ENCODE measurements at places on chromosomes 3 and 15.

DNA sequence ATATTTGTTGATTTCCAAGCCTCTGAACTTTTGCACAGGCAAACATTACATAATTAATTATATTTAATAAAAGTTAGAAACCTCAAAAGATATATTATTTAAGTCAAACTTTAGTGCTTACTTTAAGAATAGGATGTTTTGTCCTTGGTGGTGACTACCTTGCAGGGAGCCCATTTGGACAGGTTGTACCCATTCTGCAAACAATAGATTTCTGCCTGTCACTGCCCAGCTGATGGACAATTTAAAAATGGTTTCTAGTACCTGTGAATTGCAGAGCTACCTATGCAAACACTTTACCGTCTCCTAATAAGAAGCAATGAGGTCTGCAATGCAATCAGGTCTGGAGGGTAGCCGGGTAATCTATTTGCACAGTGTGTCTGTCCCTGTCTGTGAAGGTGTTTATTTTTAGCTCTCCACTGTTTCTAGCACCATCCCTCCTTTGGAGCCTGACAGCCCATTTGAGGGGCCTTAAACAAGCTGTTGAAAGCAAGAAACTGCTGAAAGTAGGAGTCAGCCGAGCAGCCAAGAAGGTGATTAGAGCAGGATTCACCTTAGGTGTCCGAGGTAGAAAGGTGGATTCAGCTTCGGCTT, 556.2 kb upstream of the CFAP20DC start:
- no peak for ATAC-seq

- no peak for ATAC-seq
These were observed 602.8 kb downstream of the FOXP1 start for GRCh38 chr3:70980646-70981170.

DNA sequence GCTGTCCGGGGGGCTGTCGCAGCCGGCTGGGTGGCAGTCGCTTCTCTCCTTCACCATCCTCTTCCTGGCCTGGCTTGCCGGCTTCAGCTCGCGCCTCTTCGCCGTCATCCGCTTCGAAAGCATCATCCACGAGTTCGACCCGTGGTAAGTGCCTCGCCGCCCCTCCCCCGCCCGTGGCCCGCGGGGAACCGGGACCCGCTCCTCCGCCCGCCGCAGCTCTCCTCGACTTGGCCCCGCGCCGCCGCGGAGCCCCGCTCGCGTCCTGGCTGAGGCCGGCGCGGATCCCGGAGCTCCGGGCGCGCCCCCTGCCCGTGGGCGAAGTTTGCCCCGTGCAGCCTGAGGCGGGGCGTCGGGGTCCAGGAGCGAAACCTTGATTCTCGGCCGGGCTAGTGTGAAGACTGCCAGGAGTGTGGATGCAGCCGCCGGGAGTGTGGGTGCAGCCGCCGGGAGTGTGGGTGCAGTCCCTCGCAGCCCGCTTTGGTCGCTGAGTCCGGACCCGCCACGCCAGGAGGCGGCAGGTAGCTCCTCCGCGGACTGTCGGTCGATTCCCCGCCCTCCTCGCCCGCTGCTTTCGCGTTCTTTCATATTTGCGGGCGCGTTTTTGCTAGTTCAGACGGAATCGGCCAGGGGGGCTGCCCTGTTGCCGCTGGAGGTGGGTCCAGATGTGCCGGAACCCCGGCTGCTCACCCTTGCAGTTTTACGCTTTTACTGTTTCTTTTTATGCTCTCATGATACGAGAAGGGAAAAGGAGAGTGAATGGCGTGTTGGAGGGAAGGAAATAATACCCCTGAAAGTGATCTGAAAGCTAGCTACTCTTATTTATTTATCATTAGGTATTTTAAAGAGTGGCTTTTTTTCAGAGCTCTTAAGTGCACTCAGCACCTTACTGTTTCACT, 692 bp downstream of the STT3B start:
- ATAC-seq: no peak

DNA sequence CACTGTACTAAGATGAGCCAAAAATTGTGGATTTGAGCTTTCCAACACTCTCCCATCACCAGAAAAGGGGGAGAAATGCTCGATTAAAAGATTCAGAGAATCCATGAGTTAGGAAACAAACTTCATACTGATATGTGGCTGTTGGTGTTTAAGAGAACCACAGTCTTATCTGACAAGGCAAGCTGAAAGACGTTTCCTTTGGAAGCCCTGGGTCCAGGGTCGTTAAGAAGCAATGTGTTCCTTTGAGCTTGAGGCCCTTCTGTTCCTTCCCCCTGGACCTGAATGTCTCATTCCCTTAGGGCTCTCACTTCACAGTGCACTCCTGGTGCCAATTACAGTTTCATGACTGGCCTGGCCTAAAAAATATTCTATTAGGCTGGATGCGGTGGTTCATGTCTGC, 524.8 kb upstream of the PPP2R3A start:
- no peak for ATAC-seq

- no peak for ATAC-seq
These were observed 19.0 kb downstream of the CMSS1 start for GRCh38 chr3:99836681-99837080.

DNA sequence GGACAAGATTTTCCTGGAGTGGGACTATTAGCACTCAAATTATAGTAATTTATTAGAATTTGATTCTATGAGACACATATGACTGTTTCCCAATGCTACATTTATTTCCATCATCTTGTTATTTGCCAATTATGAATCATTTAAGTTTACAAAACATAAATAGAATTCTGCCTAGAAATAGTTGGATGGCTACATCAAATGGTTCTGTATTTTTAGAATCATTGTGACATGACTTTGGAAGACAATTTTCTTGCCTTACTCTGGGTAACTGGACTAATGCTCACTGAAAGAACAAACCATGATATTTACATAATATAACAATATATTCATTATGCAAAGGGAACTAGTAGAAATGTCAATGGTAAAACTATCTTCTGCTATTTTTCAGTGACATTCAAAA, 173.5 kb downstream of the ZIC1 start:
- ATAC-seq: no peak

DNA sequence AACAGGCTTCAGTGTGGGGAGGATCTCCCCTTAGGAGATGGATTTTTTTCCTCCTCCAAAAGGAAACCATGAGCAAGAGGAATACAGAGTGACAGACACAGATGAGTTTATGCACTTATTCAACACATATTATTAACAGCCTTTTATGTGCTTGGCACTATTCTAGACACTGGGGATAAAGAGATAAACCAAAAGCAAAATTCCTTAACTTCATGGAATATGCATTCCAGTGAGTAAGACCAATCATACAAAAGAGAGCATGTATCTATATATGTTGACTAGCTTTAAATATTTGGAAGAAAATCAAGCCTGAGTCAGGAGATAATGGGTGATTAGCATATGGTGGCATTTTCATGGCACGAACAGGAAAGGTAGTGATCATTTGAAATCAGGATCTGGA, 284.4 kb upstream of the RASGRP1 start:
- no peak for ATAC-seq

GRCh38 chr3:38453075-38453912, at the start of gene ACVR2B:
ACVR2B (plus strand) TSS chr3:38453890; CDS start chr3:38454323, 433 bp downstream.
- ATAC-seq: peak; percentile 86

DNA sequence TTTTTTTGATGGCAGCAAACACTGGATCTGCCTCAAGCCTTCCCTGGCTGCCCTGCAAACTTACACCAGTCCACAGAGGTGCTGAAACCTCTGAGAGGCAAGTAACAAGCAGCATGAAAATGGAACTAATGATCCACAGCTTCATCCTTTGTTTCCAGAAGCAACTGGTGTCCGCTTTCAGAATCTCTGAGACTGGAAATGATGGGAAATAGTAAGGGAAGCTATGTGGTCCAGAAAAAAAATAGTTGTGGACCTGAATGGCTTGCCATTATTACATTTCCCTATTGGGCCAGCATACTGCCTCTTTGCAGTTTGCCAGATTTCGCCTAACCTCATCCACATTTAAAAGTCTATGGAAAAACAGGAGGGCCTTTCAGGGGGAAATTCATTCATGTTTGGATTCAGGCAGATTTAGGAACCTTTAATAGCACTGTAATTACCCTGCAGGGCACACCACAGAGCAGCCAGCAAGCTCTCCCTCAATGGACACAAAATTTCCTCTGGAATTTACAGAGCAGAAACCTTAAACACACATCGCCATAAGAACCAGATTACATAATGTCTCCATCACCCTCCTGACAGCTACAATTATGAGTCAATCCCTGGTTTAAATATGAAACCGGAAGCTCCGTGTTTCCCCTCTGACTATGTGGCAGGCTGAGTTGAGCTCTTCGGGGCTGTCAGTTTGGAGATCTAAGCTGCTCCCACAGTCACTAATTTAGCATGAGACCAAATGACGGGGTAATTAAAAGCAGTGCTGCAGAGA, 134.4 kb downstream of the TMCO5A start:
- ATAC-seq: peak; percentile 50

GRCh38 chr15:66894986-66895780, 170.2 kb upstream of the SMAD3 start:
- no peak for ATAC-seq

- no peak for ATAC-seq
These were observed 701 bp downstream of the SGO1 start for GRCh38 chr3:20185331-20185678.

DNA sequence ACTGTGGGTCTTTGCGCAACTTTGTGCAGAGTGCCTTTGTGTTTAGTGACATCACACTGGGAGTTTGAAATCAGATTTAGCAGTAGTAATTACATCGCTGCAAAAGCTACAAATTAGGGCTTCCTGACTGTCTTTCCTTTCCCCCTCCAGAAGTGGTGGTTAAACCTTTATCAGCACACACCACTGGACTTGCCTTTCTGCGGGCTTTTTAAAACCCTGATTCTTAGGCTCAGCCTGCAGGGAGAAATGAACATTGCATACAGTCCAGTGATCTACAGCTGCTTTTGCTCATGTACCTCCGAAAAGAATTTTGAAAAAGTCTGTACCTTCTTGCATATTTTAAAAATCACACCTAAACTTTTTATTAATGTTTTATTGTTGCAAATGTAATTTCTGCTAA, 219.7 kb upstream of the NAALADL2 start:
- no peak for ATAC-seq

DNA sequence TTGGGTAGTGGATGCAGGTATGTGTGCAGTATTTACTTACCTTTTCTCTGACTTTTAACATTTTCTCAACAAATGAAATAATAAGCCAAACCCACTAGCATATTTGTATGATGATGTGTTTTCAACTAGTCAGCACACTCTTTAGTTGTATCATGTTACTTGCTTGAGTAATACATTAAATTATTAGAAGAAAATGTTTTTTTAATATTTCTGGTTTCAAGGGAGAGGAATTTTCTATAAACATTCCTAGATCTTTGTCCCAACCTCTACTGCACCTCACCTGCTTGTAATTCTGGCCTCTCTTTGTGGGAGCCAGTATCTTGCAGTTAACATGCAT, 161.8 kb upstream of the CBLB start:
- ATAC-seq: no peak

GRCh38 chr3:161295325-161295724, 74.2 kb downstream of the NMD3 start:
- no peak for ATAC-seq

DNA sequence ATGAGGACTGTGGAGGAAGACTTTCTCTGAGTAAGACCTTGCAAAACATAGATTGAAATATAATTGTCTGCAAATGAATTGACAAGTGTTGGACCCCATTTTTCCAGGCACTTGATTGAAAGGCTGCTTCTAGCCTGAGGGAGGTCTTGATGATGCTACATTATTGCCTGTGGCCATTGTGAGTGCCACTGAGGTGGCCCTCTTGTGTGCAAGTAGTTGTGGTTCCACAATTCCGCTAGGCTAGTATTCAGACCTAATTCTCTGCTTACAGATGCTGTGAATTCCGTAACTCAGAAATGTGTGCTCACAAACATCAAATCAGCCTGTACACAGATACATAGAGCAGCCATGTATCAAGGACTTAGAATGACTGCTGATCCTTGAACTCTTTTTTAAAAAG, 34.7 kb downstream of the FNDC3B start:
- no peak for ATAC-seq

- no peak for ATAC-seq
These were observed 25.0 kb upstream of the CTSH start for GRCh38 chr15:78969687-78970349.

DNA sequence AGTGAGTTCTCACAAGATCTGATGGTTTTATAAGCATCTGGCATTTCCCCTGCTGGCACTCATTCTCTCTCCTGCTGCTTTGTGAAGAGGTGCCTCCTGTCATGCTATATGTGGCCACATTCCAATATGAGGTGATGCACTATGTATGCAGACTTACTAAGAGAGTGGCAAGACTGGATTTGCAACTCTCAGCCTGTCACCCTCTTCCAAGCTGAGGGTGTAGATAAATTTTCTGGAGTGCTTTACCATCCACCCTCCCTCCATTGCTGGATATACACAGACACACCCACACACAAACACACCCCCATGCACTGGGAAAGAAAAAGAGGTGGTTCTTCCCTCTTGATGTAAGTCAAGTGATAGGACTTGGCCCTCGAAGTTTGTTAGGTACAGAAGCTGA, 30.2 kb upstream of the CHMP2B start:
- no peak for ATAC-seq

DNA sequence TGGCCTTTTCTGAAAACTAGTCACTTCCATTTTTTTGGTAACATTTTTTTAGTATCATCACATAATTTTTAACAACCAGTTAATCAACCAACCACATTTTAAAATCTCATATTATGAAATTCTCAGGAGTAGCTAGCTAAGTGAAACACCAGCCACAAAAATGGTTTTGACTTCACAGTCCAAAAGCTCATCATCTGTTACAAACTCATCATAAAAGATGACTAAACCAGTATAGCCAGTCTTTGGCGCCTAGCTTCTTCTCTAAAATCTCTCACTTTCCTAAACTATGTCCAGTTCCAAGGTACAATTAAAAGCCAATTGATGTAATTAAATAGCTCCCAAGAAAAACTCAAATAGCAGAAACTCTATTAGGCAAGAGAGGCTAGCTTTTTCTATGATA, 88.2 kb upstream of the ZNF385D start:
- ATAC-seq: peak; percentile 28

GRCh38 chr3:119481079-119481478, 12.3 kb downstream of the POGLUT1 start:
- ATAC-seq: no peak

GRCh38 chr15:96888764-96889163, 558.3 kb downstream of the NR2F2 start:
- peak; percentile 28 for ATAC-seq

DNA sequence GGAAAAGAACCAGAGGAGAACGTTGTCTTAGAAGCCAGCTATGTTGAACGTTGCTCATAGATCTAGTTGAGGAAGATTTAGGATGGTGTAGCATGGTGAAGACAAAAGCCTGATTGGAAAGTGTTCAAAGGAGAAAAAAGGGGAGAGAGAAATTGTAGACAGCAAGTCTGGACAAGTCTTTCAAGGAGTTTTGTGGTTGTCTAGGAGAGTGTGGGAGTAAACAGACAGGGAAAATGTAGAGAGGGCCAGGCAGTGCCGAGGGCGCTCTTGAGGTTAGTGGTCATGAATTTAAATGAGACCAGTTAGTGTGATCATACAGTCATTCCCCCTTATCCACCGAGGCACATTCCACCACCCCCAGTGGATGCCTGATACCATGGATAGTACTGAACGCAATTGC, 167.5 kb upstream of the IL12A start:
- ATAC-seq: no peak

GRCh38 chr15:67144609-67145311, 79.4 kb downstream of the SMAD3 start:
- ATAC-seq: no peak

GRCh38 chr15:89630260-89630659, 25.0 kb downstream of the KIF7 start:
- no peak for ATAC-seq
